Cardiac septum (tissue), 1 donor: ENCODE measurements at places on chromosomes 1 and 21. TPM values are rescaled to one million over a fixed set of nuclear protein-coding genes. Genes with fewer than 3 reads are reported as not detected.

BNIPL gene
- total RNA-seq, result 0.32 TPM

DISC1 gene
- total RNA-seq, result 5.5 TPM

CCDC181 gene
- total RNA-seq, result 1.2 TPM

RGS8 gene
- not detected for total RNA-seq

CRB1 gene
- total RNA-seq, result 0.24 TPM
